ENCODE measurements at places on chromosomes 6 and 20.
A peak's percentile ranks its signal among the peaks of the same experiment; 100 is the strongest.

DNA sequence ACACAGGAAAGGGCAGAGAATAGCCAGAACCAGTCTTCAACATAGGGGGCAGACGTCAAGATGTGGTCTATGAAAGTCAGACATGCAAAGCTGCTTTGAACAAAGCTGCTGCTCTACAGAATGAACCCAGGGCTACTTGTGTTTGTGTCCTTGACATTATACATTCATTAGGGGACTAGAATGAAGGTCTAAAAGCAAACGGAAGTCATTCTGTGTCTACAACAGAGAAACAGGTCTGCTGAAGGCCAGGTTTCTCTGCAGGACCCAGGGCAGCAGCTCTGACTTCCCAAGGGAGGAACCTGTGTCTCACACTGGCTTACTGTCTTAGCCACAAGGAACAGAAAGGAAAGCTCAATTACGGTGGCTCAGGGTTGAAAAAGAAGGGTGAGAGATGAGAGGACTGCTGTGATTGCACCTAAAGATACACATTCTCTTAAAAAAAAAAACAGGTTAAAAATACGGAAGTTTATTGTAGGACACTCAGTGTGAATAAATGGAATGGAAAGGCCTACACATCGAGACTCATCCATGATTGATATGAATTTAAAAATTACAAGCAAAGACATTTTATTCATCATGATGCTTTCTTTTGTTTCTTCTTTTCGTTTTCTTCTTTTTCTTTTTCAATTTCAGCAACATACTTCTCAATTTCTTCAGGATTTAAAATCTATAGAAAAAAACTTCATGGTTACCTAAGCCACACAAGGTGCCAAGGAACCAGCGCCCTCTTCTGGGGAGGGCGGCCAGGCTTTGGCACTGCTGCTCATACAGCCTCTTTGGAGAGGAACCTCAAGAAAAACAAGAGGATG, 6.7 kb downstream of the PSMA7 start:
- no peak for DNase-seq

DNA sequence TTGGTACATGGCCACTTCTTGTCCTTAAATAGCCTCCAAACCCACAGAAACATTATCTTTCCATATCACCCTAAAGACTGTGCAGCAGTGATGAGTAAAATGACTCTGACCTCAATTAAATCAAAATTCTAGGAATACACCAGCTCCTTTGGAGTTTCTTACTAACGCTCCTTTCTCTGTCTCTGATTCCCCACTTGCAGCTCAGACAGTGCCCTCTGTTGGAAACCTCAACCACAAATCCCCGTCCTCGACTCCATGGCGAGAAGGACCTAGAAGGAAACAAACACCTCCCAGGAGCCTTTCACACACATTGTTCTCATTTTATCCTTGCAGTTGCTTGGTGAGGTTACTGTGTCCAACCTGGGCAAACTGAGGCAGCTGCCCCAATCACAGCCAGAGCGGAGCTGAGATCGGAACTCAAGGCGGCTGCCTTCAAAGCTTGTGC, 17.7 kb upstream of the PARD6B start:
- no peak for DNase-seq

DNA sequence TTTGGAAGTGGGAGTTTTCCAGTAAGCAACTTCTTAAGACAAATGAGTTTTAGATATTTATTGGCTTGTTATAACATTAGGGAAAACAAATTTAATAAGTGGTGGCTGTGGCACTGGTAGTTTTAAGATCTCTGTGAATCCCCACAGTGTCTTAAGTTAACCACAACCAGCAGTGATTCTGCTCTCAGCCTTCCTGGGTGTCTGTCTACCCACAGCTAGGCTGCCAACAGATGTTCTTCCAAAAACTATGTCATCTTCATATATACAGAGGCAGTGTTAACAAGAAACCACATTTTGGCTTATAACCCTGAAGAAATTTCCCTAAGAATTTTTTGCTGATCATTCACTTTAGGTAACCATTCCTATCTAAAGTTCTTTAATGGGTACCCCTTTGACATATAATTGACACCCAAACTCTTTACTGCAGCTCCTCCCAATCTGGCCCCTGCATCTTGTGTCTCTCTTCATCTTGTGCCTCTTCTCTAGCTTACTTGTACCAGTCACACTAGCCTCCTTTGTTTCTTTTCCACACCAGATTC, 52.7 kb downstream of the TOP1 start:
- DNase-seq: no peak

DNA sequence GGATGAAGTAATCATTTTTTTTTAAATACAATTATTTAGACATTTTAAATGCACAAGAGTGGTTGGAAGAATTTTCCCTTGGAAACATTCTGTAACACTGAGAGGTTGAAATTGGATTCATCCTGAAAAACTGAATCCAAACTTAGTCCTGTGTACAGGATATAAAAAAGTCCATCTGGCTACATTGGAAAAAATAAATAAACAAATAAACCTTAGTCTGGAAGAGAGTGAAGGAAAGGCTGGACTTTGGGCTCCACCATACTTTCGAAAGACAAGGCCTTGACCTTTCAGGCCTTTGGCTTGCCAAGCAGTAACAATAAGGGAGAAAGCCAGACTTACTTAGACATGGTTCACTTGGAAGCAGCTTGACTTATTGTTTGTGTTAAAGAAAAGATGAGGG, 664.3 kb downstream of the TENT5A start:
- no peak for DNase-seq

- DNase-seq: no peak
These were observed 526.7 kb upstream of the ADGRB3 start for GRCh38 chr6:68108233-68108835.

DNA sequence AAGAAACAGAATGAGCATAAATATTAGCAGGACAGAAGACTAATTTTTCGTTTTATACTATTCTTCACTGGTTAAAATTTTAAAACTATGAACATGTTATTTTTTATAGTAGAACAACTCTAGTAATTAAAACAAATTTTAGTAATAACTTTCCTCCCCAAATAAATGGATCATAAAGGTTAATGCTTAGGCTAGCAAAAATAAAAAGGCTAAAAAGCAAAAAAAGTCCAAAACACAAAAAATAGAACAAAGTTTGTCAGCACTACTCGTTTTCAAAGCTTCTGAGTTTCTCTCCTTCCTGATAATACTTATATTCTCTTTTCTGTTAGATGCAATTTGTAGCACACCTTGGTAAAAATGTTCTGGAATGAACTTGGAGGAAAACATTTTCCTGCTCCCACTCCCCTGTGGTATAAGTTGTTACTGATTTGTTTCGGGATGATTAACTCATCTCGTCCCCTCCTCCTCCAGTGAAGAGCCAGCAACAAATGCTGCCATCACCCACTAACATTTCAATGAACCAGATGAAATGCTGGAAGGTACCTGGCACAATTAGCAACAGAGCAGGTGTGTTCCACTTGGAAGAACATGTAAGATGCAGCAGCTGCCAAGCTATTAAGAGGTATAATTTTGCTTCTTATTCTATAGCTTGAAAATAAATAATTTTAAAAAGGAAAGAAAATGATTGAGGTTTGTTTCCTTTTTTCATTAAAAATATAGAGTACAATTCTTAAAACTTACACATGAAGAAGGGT, 130.5 kb downstream of the MYB start:
- no peak for DNase-seq

DNA sequence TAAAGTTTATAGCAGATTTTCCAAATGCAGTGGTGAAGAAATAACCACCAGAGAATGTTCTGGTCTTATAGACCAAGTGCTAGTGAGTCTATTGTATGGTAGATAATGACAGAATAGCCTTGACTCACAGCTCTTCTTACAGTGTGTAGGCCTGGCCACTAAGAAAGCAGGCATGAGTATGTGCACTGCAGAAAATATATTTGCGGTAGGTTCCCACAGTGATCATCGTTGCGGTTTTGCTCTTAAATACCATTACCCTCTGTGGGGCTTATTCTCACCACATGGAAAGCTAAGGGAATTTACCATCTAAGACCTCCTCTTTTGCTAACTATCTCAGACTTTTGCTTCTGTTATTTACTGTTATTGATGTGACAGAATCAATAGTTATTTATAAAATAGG, 212.3 kb upstream of the SYNDIG1 start:
- no peak for DNase-seq

DNA sequence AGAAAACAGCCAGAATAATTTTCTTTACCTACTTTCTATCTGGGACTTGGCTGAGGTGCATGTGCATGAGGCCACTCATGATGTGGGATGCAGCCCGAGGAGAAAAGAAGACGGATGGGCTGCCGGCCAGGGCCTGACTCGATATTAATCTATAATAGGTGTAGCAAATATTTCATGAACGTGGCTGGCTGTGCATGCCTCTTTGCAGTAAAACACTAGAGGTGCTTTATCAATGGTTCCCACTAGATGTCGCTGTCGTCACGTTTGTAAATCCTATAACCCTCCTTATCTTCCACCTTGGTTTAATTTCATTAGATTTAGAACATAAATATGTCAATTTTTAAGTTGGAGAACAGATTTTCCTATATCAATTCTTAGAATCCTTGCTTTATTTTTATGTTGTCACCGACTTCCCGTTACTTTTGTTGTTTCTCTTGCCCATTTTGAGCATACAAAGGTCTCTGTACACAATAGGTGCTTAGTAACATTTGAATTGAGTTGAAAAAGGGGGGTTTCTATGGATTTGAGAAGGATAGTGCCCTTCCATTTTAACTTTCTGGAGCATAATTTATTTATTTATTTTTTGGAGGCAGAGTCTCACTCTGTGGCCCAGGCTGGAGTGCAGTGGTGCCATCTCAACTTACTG, 19.6 kb upstream of the FERMT1 start:
- peak; percentile 32 for DNase-seq

GRCh38 chr6:129565366-129565765, 144.6 kb downstream of the ARHGAP18 start:
- DNase-seq: no peak

DNA sequence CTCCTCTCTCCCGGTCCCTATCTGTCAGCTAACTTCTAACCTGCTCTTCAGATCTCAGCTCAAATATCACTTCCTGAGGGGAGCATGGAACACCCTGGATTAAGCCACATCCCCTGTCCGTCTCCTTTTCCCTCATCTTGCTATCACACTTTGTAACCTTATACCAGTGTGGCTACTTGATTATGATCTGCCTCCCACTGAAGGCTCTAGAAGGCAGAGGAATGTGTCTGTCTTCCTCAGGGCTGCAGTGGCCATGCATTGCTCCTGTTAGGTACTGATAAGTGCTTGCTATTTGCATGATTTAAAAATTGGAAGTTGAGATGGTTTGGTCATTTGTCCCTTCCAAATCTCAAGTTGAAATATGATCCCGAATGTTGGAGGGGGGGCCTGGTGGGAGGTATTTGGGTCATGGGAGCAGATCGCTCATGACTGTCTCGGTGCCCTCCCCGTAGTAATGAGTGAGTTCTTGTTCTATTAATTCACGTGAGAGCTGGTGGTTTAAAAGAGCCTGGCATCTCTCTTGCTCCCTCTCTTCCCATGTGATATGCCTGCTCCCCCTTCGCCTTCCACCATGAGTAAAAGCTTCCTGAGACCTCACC, 71.4 kb downstream of the PLCB4 start:
- no peak for DNase-seq

DNA sequence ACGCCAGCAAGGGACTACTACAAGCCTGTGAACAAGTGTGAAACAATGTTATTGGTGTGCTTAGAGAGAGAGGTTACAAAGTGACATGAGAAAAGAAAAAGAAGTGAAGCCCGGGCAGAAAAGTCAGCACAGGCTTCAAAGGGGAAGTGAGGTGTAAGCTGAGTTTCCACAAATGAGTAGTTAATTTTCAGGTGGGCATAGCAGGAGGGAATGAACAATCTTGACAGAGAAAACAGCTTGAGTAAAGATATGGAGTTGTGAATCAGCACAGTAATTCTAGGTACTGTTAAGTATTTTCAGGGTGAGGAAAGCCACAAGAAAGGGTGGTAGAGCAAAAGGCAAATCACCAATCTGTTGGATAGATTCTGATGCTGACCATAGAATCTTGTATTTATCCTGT, 4.3 kb downstream of the KCNQ5 start:
- no peak for DNase-seq

DNA sequence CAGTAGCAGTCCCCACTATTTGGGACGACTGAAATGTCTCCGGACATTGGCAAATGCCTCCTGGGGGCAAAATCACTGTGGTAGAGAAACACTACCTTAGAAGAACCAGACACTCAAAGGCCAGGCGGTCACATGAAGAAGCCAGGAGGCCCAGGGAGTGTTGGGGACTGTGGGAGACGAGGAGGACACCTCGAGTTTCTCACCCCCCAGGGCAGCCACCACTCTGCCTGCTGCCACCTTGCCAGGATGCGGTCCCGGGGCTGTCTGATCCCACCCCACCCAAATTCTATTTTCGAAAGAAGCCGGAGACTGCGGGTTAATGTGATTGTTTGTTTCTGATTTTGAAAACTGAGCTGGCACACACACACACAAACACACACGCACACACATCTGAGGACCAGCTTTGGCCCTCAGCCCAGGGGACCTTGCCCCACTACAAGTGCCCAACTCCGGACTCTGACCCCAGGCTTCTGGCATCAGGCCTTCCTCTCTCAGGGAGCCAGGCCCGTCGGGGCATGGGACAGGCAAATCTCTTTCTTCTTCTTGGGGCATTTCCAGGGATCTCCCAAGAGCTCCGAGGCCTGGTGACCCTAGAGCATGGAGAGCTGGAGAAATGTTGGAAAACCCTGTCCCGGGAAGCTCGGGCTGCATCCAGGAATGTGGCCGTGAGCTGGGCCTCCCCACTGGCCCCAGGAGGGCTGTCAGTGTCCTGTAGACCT, 187.5 kb upstream of the PMEPA1 start:
- no peak for DNase-seq

DNA sequence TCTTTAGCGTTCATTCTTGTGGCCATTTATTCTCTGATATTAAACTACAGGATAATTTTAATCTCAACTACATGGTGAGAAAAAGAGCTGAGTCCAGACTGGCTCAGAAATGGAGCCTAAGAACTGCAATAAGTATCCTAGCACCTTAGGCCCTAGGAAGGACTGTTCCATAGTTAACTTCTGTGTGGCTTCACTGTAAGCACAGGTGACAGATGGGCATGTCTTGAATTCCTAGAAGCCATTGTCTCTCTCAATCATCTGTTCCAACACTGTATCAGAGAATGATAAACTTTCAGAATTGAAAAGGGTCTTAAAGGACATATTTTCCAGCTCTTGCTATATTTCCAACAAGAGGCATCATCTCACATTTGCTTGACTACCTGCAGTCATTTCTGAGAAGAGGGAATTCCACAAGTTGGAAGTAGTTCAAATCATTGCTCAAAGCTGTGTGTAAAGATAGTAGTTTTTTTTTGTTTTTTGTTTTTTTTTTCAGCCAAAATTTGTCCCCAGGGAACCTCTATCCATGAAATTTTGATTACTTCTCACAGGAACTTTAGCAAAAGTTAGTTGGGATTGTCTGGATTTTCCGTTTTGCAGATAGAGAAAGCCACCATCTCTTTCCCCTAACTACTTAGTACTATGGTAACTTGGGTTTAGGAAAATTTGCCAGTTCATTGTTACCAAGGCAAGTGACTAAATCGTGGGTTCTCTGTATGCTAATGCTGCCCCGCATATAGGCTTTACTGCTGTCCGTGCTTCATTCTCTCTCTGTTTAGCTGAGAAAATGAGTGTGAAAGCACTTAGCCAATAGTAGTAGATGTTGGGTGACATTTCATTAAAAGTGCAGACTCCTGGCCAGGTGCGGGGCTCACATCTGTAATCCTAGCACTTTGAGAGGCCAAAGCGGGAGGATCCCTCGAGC, 47.2 kb downstream of the KCNS1 start:
- no peak for DNase-seq

GRCh38 chr6:134063966-134064445, 11.6 kb upstream of the SLC2A12 start:
- DNase-seq: peak; percentile 44
